ENCODE measurements at places on chromosomes 7 and 10.

DNA sequence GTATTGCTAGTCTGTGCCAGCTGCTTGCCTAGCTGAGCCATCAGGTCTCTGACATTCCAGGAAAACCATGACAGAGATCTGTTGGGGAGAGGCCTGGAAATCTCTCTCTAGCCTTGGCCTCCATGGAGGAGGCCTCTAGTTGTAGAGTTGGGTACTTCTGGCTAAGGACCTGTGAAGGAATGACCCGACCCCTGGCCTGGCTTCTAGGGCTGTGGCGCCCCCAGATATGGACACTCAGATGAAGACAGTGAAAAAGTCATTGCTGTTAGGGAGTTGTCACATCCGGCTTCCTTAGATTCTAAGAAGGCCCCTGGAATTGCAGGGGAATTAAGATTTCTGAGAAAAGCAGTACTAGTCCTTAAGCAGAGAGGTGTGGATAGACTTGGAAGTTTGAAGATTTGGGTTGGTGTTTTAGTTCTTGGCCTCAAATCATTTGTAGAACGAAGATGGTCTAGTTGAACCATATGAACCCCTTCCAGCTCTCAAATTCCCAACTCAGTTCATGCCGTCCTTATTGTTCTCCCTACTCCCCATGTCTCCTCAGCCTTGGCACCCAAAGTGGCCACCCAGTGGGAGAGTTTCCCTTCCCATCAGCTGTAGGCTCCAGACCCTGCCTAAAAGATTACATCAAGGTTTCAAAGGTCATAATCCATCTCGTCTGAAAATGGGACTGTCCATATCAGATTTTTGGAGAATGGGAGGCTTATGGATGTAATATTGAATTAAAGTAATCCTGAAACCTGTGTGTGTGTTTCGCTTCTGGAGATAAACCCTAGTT lies 7.0 kb downstream of the HHEX start:
- DNase-seq = no peak

DNA sequence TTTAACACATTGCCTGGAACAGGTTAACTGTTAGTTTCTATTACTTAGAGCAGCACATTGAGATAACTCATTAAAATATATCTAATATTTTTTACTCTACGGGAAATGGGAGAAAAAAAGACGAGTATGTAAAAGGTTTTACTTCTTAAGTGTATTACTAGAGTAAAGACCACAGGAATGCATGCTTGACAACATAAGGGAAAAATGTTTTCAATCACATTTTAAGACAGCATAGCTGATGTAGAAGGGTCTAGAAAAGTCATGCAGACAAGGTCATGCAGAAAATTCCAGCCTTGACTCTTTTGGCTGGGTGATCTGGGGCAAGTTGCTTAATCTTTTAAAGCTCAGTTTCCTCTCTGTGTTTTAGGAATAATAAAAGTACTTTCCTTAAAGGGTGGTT lies 806.2 kb downstream of the CNTNAP2 start:
- DNase-seq = no peak

DNA sequence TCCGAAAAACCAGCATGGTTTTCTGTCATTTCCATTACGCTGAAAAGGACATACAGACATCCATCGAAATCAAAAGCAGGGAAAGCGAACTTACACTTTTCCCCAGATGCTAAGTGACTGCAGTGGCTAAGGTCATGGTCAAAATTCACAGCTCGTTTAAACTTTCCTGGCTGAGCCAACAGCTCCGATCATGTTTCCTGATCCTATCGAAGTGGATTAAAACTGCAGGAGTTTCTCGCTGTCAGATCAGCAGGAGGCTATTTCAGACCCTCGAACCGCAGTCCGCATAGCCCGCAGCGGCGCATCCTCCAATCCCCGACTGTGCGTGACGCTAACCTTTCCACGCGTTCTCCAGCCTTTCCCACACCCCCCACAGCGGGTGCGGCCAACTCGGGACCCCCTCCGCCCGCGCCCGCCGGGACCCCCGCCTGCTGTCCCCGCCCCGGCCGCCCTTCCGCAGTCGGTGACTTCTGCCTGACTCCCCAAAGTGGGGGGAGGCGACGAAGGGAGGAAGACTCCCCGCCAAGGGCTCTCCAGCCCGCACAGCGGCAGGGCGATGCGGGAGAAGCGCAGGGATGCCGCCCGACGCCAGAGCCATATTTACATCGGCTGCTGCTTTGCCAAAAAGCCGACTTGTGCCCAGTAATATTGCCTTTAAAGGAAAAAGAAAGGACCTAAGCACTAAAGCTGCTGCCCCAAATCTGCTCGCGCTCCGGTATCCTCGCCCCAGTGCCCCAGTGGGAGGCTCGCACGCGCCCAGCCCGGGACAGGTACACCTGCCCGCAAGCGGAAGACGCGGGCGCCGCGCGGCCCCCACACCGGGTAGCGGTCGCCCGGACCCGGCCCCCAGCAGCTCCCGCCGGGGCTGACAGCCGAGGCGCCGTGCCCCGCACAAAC lies 1.2 kb downstream of the PIP4K2A start:
- no peak for DNase-seq

DNA sequence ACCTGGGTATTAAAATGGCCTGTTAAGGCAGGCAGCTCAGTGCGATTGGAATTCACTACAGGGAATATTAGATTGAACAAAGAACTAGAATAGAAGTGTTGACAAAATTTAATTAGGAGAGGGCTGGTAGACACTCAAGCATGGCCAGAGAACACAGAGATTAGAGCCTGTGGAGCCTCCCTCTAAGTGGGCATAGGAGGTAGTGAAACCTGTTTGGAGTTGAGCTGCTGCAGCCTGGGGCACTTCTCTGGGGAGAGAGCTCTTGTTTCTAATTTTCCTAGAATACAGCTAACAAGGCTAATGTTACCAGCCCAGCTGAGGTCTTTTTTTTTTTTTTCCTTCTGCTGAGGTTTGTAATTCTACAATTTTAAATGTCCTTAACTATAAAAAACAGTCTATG lies 46.4 kb downstream of the TMEM168 start:
- DNase-seq = no peak

- DNase-seq = no peak
Measured at GRCh38 chr10:86753051-86753450, 3.4 kb upstream of the BMPR1A start.
